ENCODE measurements at places on chromosomes 12 and 14.

GRCh38 chr12:110451263-110451662 is 1.1 kb upstream of the ARPC3 start:
- H3K4me1 ChIP-seq = no peaks in the 10 kb centered on the region
- H3K36me3 ChIP-seq = no peaks in the 10 kb centered on the region
- H3K27me3 ChIP-seq = no peaks in the 10 kb centered on the region
- no peak overlapping the region for H3K4me3 ChIP-seq

GRCh38 chr12:37546206-37546605 is 770.4 kb upstream of the ALG10B start:
- H3K36me3 ChIP-seq = no peaks in the 10 kb centered on the region
- H3K4me3 ChIP-seq = no peak overlapping the region
- H3K27ac ChIP-seq = no peak overlapping the region
- DNase-seq = no peak
- H3K4me1 ChIP-seq = no peaks in the 10 kb centered on the region

DNA sequence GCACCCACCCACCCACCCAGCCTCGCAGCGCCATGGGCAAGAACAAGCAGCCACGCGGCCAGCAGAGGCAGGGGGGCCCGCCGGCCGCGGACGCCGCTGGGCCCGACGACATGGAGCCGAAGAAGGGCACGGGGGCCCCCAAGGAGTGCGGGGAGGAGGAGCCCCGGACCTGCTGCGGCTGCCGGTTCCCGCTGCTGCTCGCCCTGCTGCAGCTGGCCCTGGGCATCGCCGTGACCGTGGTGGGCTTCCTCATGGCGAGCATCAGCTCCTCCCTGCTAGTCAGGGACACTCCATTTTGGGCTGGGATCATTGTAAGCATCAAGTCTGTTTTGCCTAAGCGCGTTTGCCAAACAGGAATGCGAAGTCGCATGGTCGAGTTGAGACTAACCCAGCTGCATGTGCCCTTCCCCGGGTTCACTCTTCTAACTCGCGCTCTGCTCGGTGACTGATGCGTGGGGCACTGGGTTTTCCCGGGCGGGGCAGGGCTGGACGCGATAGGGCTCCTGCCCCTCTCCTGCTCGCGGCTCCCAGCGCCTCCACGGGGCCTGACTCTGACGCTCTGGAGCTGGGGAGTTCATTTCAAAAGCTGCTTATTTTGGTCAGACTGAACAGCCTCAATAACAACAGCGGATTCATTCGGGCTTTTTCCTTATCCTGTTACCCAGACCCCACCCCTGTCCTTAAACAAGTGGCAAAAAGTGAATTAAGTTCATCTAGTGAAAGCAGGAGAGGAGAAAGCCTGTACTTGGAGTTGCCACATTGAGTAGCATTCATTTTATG is 458 bp downstream of the SSPN start:
- DNase-seq = peak; percentile 56
- H3K27ac ChIP-seq = peak overlapping the region; percentile 85
- H3K4me3 ChIP-seq = peak overlapping the region; percentile 50
- H3K4me1 ChIP-seq = no peaks in the 10 kb centered on the region
- no peaks in the 10 kb centered on the region for H3K27me3 ChIP-seq
- no peaks in the 10 kb centered on the region for H3K36me3 ChIP-seq

GRCh38 chr12:3090240-3091037 is 13.3 kb downstream of the TSPAN9 start:
- H3K4me1 ChIP-seq = peaks cover 11% of the 10 kb centered on the region
- H3K4me3 ChIP-seq = no peak overlapping the region
- H3K36me3 ChIP-seq = no peaks in the 10 kb centered on the region
- peak overlapping the region; percentile 68 for H3K27ac ChIP-seq
- no peaks in the 10 kb centered on the region for H3K27me3 ChIP-seq

DNA sequence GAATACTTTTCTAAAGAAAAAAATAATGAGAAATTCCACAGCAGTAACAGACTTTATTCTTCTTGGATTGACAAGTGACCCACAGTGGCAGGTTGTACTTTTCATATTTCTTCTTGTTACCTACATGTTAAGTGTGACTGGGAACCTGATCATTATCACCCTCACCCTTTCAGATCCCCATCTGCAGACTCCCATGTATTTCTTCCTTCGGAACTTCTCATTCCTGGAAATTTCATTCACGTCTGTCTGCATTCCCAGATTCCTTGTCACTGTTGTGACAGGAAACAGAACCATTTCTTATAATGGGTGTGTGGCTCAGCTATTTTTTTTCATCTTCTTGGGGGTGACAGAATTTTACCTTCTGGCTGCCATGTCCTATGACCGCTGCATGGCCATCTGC is 2.3 kb downstream of the OR6C75 start:
- no peaks in the 10 kb centered on the region for H3K4me1 ChIP-seq
- no peaks in the 10 kb centered on the region for H3K36me3 ChIP-seq
- H3K27me3 ChIP-seq = no peaks in the 10 kb centered on the region
- no peak for DNase-seq

DNA sequence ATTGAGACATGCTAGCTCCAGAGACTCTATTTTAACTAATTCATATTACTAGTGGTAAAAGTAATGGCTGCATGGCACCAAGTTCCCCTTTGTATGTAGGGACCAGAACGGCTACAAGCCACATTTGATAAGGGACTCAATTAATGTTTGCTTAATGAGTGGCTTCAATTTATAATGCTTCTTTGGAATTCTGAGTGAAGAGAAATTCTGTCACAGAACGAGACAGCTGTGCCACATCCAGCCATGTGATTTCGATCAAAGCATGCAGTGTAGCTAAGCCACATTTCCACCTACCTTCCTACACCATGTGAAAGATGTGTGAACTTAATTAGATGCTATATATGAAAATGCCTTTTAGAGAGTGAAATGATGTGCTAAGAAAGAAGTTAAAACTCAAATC is 217.4 kb downstream of the ACSS3 start:
- H3K27me3 ChIP-seq = peaks cover 3% of the 10 kb centered on the region
- no peak for DNase-seq
- H3K27ac ChIP-seq = no peak overlapping the region
- no peak overlapping the region for H3K4me3 ChIP-seq
- H3K36me3 ChIP-seq = no peaks in the 10 kb centered on the region

DNA sequence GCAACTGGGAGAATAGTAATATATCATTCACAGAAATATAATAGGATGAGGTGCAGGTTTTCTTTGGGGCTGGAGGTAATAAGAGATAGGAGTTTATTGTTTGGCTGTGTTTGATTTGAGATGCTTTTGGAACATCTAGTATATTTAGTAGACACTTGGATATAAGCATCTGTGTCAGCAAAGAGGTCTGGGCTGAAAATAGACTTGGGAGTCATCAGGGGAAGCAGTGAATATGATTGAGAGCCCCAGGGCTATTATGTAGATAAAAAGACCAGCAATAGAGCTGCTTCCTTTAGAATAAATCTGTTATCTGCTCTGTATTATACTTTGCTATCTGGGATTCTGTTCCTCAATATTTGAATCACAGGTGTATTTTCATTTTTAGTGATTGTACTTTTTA is 36.6 kb downstream of the SPATA7 start:
- DNase-seq = no peak
- H3K4me3 ChIP-seq = no peak overlapping the region
- no peaks in the 10 kb centered on the region for H3K36me3 ChIP-seq

- H3K4me1 ChIP-seq = no peaks in the 10 kb centered on the region
- H3K27ac ChIP-seq = no peak overlapping the region
- H3K27me3 ChIP-seq = no peaks in the 10 kb centered on the region
- DNase-seq = no peak
- no peak overlapping the region for H3K4me3 ChIP-seq
Observed at GRCh38 chr12:77553976-77554619, 276.6 kb upstream of the NAV3 start.

- no peak for DNase-seq
- no peaks in the 10 kb centered on the region for H3K27me3 ChIP-seq
- no peak overlapping the region for H3K27ac ChIP-seq
Observed at GRCh38 chr12:92114834-92115233, 30.8 kb downstream of the BTG1 start.

DNA sequence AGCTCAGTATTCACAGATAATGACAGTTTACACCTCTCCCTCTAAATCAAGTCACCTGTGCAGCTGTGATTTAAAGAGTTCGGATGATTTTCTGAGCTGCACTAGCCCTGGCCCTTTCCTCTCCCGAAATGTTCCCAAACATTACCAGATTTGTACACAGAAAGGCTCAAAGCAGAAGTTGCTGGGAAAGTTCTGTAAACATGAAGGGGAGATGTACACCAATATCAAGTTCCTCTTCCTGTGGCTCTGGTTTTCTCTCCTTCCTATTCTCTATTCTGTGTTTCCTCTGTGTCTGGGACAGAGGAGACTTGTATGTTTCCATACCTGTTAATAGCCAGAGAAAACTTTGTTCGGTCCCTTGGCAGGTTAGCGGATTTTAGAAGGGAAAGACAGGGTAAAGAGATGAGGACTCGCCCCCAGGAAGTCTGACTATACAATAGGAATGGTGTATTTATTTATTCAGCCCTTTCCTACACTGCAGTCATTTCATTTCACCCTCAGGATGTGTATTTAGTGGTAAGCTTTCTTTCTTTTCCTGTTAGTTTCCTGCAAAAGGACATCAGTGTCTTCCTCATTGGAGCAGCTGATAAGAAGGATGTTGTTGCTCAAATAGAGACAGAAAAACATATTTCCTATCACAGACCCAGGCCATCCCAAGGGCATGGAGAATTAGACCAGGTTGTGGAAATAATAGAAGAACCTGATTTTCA is 7.6 kb upstream of the NUMB start:
- H3K4me3 ChIP-seq = no peak overlapping the region
- no peaks in the 10 kb centered on the region for H3K4me1 ChIP-seq
- no peaks in the 10 kb centered on the region for H3K36me3 ChIP-seq
- peak overlapping the region; percentile 55 for H3K27ac ChIP-seq

DNA sequence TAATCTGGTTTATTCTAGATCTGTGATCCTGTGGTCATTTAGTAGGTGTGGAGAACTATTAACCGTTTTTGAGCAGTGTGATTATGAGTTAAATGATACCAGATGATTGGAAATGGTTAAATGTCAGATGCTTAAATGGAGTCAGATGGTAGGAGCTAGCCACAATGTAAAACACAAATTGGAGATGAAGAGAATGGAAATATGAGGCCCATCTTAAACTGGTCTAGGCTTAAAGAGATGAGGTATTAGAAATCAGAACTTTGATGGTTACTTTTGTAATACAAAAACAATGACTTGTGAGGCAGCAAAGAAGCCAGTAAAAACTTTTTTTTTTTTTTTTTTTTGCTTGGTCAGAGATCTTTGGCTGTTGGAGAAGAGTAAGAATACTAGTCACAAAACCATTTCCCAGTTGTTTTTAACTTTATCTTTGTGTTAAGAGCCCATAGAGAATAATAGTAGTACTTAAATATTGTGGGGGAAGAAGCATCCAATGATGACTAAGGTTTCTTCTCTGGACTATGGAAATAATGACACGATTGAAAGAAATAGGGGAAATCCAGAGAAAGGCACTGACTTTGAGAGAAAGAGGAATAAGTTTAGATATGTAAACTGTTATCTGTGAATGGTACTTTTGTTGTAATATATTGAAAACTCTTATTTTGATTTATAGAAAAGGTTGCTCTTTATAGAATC is 95.9 kb downstream of the WNK1 start:
- no peak overlapping the region for H3K27ac ChIP-seq
- no peak for DNase-seq
- no peaks in the 10 kb centered on the region for H3K27me3 ChIP-seq
- no peaks in the 10 kb centered on the region for H3K4me1 ChIP-seq
- no peaks in the 10 kb centered on the region for H3K36me3 ChIP-seq
- H3K4me3 ChIP-seq = no peak overlapping the region

- H3K27ac ChIP-seq = peak overlapping the region; percentile 83
- no peak for DNase-seq
- H3K4me3 ChIP-seq = no peak overlapping the region
- no peaks in the 10 kb centered on the region for H3K4me1 ChIP-seq
- H3K27me3 ChIP-seq = no peaks in the 10 kb centered on the region
Observed at GRCh38 chr14:59425322-59425935, 39.8 kb downstream of the GPR135 start.

- DNase-seq = no peak
- H3K4me1 ChIP-seq = no peaks in the 10 kb centered on the region
- H3K27me3 ChIP-seq = no peaks in the 10 kb centered on the region
- H3K27ac ChIP-seq = no peak overlapping the region
Observed at GRCh38 chr14:99945732-99946651, 119.2 kb upstream of the EVL start.

- H3K36me3 ChIP-seq = no peaks in the 10 kb centered on the region
- no peaks in the 10 kb centered on the region for H3K27me3 ChIP-seq
- no peak overlapping the region for H3K27ac ChIP-seq
- no peak overlapping the region for H3K4me3 ChIP-seq
Observed at GRCh38 chr12:120118321-120119061, 1.9 kb upstream of the RAB35 start.

GRCh38 chr12:68148261-68148951 is 11.1 kb downstream of the IFNG start:
- H3K4me1 ChIP-seq = no peaks in the 10 kb centered on the region
- H3K36me3 ChIP-seq = no peaks in the 10 kb centered on the region
- H3K4me3 ChIP-seq = no peak overlapping the region
- no peaks in the 10 kb centered on the region for H3K27me3 ChIP-seq

DNA sequence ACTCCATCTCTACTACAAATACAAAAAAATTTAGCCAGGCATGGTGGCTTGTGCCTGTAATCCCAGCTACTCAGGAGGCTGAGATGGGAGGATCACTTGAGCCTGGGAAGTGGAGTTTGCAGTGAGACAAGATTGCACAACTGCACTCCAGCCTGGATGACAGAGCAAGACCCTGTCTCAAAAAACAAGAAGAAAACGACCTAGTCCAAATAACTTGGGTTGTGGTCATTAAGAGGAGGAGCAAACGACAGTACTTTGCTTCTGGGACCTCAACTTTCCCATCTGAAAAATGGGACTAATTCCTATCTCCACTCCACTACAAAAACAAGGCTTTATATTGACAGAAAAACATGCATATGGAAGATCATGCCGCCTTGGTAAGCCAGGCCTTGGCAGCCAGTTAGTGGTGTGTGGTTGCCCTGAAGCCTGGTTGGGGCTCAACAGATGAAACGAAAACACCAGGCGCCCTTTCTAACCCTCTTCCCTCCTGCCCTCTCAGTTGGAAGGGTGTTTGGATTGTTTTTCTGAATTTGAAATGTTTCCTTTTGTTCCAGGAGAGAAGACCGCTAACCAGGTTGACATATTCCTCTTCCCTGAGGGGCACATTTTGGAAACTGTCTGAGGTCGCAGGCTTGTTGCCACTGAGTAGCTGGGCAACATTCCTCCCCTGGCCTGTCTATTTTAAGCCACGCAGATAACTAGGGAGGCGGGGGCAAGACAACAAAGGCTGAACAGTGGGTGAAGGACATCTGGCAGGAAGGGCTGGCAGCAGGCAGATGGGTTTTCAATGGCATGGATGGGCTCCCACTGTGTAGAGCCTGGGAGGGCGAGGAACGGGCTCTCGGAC is 13.7 kb upstream of the VPS37B start:
- H3K27ac ChIP-seq = no peak overlapping the region
- H3K4me3 ChIP-seq = no peak overlapping the region
- H3K27me3 ChIP-seq = no peaks in the 10 kb centered on the region
- no peaks in the 10 kb centered on the region for H3K36me3 ChIP-seq
- H3K4me1 ChIP-seq = no peaks in the 10 kb centered on the region
